ENCODE measurements at places on chromosomes 11 and 22.

- DNase-seq = no peak
Observed at GRCh38 chr22:37892566-37893335, 13.3 kb upstream of the MICALL1 start.

DNA sequence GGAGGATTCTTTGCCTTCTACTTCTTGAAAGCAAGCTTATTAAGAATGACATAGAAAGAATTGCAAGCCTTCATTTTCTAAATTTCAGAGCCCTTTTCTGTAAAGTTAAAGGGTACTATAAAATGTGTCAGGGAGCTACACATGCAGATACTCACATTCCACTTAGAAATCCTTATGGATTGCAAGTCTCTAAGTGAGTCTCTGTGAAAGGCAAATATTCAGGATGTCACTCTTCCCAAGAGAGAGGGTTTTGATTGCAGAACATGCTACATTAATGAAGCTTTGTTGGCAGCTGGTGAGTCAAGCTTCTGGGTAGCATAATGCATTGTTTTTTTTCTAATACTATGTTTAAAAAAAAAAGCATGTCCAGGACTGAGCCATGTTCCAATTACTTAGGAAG, 369.2 kb downstream of the DCDC1 start:
- DNase-seq = no peak

DNA sequence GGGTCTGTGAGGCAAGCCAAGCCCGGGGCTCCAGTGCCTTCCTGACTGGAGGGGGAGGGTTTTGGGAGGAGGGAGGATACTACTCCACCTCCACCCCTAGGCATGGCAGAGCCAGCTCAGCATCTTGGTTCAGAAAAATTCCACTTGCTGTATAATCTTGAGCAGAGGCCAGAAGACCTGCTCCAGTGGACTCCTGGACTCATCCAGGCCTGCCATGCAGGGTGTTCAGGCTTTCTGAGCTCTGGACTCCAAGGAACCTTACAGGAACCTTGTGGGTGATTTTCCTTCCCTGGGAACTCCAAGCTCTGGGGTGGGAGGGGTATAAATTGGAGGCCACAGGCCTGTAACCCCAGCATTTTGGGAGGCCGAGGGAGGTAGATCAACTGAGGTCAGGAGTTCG, 9.4 kb downstream of the CSDC2 start:
- no peak for DNase-seq

DNA sequence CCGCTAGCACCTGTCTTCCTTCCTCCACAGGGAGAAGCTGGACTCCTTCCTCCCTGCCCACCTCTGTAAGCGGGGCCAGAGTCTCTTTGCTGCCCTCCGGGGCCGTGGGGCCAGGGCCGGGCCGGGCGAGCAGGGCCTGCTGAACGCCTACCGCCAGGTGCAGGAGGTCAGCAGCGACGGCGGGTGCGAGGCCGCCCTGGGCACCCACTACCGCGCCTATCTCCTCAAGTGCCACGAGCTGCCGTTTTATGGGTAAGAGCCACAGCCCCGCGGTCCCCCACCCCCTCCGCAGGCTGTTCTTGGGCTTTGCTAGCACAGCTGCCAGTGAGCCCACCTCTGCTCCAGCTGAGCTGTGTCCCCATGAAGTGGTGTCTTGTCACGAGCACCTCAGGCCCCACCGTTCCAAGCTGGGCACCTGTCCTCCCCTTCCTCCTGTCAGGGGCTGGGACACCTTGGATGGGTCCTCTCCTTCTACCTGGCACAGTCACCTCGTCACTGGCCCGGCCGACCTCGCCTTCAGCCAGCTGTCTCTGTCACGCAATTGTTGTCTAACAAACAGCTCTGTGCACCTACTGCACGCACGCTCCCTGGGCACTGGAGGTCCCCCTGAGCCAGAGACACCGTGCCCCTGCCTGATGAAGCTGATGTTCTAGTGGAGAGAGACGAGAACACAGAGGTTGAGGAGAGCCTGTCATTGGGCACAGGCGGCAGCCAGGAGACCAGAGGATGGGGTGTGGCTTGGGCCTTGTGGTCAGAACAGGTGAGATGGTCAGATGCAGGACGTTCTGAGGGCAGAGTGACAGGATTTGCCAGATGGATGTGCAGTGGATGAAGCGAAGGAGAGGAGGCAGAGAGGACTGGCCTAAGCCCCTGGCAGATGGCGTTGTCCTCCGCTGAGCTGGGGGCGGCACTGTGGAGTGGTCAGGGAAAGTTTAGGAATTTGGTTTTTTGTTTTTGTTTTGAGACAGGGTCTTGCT, 10.6 kb downstream of the FRMD8 start:
- DNase-seq = no peak

GRCh38 chr11:6390718-6391469, 620 bp downstream of the SMPD1 start:
- DNase-seq = no peak

GRCh38 chr11:45472716-45473317, 186.7 kb upstream of the SYT13 start:
- DNase-seq = no peak

- DNase-seq = no peak
Observed at GRCh38 chr11:77799338-77799737, 21.2 kb downstream of the RSF1 start.

DNA sequence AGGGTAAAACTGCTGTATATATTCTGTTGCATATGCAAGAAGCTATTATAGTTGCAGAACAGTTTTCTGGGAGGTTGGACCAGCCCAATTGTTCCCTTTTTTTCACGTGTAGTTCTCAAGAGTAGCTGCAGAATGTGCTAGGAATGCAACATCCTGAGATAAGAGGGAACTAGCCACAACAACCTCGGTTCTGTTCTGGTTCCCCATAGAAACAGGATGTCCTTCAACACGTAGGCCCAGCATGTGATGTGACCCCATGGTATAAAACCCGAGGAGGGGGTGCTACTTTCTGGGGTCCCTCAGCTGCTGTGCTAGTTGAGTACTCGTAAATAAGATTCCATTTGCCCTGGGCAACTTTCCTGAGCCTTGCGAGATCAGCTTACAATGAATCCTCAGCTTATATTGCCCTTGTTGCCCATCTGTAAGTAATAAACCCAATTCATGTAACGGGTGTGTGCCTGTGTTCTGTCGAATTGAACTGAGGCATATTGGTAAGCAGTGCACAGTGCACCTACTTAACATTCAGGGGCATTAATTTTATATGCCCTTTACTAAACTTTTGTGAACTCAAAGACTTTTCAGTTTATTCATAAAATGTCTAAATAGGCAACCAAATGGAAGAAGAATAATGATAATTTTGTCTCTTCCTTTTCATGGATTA, 23.0 kb upstream of the TRAF6 start:
- DNase-seq = no peak

DNA sequence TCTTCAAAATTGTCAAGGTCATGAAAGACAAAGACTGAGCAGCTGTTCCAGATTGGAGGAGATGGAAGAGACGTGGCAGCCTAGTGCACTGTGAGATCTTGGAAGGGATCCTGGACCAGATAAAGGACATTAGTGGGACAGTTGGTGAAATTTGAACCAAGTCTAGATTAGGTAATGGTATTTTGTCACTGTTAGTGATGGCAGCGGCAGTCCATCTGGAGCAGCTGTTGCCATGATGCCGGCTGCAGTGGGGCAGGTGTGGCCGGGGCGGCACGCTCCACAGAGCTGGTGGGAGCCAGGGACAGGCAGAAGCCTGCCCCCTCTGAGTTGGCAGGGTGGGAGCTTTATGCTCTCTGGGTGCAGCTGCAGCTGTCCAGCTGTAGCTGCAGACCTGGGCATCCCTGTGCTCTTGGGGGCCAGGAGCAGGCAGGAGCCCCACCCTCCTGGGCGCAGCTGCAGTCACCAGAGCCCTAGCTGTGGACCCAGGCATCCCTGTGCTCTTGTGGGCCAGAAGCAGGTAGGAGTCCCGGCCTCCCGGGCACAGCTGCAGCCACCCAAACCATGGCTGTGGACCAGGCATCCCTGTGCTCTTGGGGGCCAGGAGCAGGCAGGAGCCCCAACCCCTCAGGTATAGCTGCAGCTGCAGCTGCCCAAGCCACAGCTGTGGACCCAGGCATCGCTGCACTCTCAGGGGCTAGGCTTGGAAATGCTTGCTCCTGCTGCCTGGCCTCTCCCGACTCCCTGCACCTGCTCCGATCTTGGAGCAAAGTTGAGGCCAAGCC, 20.7 kb downstream of the DIXDC1 start:
- no peak for DNase-seq

DNA sequence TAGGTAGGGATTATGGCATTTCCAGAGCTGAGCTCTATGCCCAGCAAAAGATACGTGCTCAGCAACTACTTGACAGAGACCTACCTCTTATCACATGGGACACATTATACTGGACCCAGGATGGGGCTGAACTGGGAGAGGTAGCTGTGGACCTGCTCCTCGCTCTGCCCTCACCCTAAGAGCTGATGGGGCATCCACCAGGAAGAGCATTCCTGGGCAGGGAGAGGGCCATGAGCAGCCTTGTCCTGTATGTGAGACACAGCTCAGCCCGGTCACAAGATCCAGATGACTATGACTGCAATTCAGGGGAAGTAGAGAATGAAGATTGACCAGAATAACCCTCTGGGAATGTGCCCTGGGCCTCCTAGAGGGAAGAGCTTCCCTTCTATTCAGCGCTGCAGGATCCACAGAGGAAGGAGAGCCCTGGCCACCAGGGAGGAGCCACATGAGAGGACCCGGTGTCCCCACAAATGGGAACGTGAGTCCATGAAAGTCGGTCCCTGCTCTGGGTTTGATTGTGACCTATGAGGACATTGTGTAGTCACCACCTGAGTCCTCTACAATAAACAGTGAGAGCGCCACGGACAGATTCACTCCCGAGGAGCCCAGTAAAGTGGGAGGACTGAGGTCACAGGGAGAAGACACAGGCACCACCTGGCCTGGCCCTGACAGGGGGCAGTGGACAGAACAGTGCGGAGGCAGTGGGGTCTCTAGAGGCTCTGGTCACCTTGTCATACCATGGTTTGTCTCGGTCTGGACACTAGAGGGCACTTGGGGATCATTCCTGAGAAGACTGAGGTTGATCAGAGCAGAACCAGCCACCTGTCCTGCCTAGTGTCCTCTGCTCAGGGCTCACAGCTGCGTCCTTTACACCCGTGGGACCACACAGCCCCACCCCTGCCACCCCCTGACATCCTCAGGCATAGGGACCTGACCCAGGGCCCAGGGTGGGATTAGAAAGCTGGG, 99.5 kb downstream of the ZNF280B start:
- DNase-seq = no peak

DNA sequence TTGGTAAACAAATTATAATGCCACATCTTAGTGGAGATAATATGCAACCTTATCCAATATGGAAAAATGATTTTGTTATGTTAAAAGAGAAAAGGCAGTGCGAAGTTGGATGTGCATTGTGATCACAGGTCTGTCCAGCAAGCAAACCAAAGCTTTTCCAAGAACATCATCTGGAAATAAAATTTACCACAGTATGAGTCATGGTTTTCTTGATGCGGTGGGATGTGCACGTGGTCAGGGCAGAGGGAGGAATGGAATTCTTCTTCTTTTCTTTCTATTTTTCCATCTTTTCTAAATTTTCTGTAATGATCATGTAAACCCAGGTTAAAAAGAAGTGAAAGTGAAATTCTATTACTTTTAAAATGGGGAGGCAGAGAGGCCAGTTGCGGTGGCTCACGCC, 169.8 kb downstream of the C11orf91 start:
- no peak for DNase-seq

GRCh38 chr22:33493476-33494205, 426.6 kb downstream of the LARGE1 start:
- no peak for DNase-seq

- no peak for DNase-seq
Observed at GRCh38 chr11:35539781-35540281, 14.4 kb upstream of the PAMR1 start.

- no peak for DNase-seq
Observed at GRCh38 chr11:124115782-124116616, 749 bp downstream of the VWA5A start.

- DNase-seq = no peak
Observed at GRCh38 chr22:28813772-28814518, 13.6 kb upstream of the XBP1 start.

- no peak for DNase-seq
Observed at GRCh38 chr22:47218671-47219070, 456.2 kb downstream of the TBC1D22A start.

- no peak for DNase-seq
Observed at GRCh38 chr22:41222846-41223507, 17.8 kb downstream of the CHADL start.

- no peak for DNase-seq
Observed at GRCh38 chr11:117005758-117006157, 92.5 kb downstream of the SIK3 start.

- no peak for DNase-seq
Observed at GRCh38 chr11:62393061-62393611, 25.7 kb upstream of the SCGB1A1 start.

All from stimulated activated CD4-positive, alpha-beta T cell treated with anti-CD3 and anti-CD28 coated beads, TNF-alpha, amount 100 ng/mL, for 4 hours (primary cell).